ENCODE measurements at places on chromosomes 4 and X. TPM values are rescaled to one million over a fixed set of nuclear protein-coding genes. Genes with fewer than 3 reads are reported as not detected.

DNA sequence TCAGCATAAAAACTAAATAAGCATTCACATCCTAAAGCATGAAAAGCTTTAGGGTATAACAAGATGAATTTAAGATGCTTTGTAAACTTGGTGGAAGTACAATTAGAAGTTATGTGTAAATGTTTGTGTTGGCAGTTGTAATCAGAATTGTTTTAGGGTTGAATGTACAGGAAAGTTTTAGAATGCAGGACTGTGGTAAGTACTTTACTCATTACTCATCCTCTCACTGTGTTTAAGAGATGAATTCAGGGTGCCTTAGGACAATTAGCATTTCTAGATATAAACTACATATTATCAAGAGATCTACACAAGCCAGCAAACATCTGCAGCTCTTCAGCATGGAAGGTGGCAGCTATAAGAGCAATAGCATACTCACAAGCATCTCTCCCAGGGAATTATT, 77.5 kb upstream of the ELOVL6 start:
- no peaks in the 10 kb centered on the region for H3K4me1 ChIP-seq
- no peak overlapping the region for H3K4me3 ChIP-seq
- no peak overlapping the region for H3K27ac ChIP-seq
- H3K27me3 ChIP-seq = no peaks in the 10 kb centered on the region

- H3K4me1 ChIP-seq = no peaks in the 10 kb centered on the region
- no peaks in the 10 kb centered on the region for H3K36me3 ChIP-seq
- no peak overlapping the region for H3K4me3 ChIP-seq
Observed at GRCh38 chr4:186642530-186642929, 81.1 kb downstream of the FAT1 start.

- H3K27ac ChIP-seq = no peak overlapping the region
- no peaks in the 10 kb centered on the region for H3K36me3 ChIP-seq
- H3K4me1 ChIP-seq = no peaks in the 10 kb centered on the region
- no peak for DNase-seq
Observed at GRCh38 chr4:7901311-7901885, 38.3 kb downstream of the AFAP1 start.

DNA sequence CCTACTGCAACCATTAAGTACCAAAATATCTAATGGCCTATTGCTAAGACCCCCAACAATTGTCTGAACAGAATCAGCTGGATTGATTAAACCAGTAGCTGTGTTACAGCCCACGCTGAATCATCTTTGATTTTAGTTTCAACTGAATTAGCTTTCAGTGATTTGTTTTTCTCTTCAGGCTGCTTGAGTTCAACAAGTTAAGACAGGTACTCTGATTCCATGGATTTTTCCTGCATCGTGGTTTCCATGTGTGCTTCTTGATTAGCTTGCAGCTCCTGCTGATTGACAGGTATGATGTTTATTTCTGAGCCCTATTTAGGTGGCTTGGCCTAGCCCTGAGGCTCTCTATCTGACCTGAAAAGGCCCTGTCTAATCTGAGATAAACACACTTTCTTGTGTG, 91.3 kb downstream of the GUCY2F start:
- no peaks in the 10 kb centered on the region for H3K36me3 ChIP-seq
- no peaks in the 10 kb centered on the region for H3K4me1 ChIP-seq
- no peaks in the 10 kb centered on the region for H3K27me3 ChIP-seq
- H3K27ac ChIP-seq = no peak overlapping the region
- no peak overlapping the region for H3K4me3 ChIP-seq

GRCh38 chr4:48024522-48024921, 8.0 kb downstream of the NIPAL1 start:
- no peak overlapping the region for H3K4me3 ChIP-seq
- no peak for DNase-seq
- no peak overlapping the region for H3K27ac ChIP-seq
- peaks cover 23% of the 10 kb centered on the region for H3K4me1 ChIP-seq

DNA sequence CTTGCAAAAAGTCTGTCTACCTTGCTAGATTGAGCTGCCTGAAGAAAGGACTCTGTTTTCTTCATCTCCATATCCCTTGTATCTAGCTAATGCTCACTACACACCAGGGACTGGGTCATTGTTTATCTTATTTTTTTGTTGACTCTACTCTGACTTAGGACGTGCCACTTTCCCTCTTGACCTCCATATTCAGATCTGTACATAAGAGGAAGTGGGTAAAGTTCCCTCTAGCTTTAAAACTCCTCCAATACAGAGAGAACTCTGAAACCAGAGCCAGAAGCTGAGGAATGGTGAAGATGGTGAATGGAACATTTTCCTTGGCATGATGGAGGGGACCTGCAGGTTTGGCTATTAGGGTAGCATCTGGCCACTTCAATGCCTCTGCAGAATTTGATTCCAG, 2026.1 kb upstream of the TENM3 start:
- no peaks in the 10 kb centered on the region for H3K27me3 ChIP-seq
- no peak for DNase-seq
- no peak overlapping the region for H3K27ac ChIP-seq
- no peaks in the 10 kb centered on the region for H3K4me1 ChIP-seq

DNA sequence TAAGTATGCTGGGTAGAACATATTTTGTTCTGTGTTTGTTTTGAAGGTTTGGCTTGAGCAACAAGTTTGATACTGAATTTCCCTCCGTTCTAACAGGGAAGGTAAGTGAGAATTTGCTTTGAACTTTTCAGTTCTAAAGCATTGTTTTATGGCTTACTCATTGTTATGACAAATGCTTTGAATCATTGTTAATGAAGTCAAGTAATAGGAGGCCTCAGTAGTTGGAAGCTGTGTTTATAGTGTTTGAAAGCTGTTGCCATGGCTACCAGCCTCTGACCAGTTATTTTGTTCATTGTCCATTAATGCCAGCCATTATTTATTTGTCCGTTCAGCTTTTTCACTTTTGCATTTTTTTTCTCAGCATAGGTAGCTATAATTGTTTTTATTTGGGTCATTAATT, 14.4 kb downstream of the CHIC1 start:
- no peaks in the 10 kb centered on the region for H3K27me3 ChIP-seq

DNA sequence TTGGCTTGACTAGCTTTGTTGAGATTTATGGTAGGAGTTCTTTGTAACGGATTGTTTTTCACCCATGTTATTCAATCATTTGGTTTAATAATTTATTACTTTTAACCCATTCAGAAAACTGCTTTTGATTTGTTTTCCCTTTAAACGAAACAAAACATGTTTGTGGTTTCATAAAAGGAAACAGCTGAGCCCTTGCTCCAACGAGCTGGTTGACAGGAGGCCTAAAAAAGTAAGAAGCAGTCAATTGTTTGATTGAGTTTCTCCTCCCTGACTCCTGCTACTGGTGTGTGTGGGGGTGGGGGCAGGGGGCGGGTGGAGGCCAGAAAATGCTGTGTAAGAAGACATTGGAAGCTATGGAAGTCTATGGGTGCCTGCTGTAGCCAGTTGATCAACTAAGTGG, 102.8 kb downstream of the CHRDL1 start:
- no peaks in the 10 kb centered on the region for H3K27me3 ChIP-seq
- no peak overlapping the region for H3K4me3 ChIP-seq
- H3K36me3 ChIP-seq = no peaks in the 10 kb centered on the region
- H3K4me1 ChIP-seq = no peaks in the 10 kb centered on the region
- H3K27ac ChIP-seq = no peak overlapping the region
- DNase-seq = no peak

DNA sequence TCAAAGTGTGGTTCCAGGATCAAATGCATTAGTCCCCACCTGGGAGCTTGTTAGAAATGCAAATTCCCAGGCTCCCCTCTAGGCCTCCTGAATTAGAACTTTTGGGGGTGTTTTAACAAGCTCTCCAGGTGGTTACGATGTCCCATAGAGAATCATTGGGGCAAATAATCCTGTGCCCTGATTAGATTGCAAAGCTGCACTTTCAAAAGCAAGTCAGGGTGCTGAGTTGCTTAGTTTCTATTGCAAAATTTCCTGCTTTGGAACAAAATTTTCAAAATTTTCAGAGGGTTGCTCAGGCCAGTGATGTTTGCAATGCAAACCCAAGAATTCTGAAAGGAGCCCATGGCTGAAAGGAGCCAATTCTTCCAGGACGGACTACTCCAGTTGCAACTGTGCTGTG, 71.0 kb downstream of the MGST2 start:
- H3K4me1 ChIP-seq = no peaks in the 10 kb centered on the region
- no peaks in the 10 kb centered on the region for H3K36me3 ChIP-seq
- H3K27me3 ChIP-seq = peaks cover 6% of the 10 kb centered on the region
- H3K27ac ChIP-seq = no peak overlapping the region
- no peak for DNase-seq
- no peak overlapping the region for H3K4me3 ChIP-seq

DNA sequence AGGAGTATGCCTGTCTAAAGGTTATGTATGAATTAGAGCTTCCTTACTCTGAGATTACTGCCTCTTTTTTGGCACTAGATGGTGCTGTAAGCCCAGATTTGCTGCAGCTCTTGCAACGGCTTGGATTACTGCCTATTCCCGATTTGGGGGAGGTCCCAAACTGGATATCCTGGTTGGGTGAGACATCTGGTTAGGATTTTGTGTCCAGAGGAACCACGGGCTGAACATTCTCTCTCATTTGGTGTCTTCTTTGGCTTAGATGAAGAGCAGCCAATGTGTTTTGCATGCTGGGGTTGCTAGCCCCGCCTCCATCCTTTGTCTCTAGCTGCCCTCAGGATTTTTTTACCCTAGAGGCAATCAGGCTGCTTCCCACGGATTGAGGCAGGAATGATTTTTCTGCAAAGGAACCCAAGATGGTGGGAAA, 31.9 kb downstream of the F8A1 start:
- H3K27ac ChIP-seq = no peak overlapping the region
- H3K4me3 ChIP-seq = no peak overlapping the region
- no peaks in the 10 kb centered on the region for H3K27me3 ChIP-seq
- H3K36me3 ChIP-seq = no peaks in the 10 kb centered on the region

DNA sequence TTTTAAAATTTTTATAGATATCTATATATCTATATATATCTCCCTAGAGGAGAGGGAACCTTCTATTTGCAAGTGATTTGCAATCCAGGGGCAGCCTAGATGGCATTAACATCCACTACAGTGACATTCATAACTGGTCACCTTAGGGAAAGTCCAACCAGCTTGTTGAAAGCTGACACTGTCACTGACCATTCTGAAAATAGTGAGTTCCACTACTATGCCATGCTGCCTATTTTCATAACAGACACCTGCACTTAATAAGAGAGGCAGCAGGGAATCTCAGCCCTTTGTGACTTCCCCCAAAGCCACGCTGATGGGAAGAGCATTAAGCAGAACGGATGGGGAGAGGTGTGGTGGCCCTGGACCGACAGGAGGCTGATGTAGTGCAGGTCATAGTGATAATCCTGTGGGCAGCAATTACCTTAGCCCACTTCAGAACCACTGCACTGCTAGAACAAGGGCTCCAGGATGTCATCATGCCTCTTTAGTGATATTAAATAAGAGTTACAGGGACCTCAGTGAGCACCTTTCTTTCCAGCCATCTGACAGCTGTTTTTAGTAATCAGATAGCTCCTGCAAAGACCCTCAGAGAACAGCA, 51.3 kb downstream of the GPRIN3 start:
- no peak overlapping the region for H3K4me3 ChIP-seq
- no peaks in the 10 kb centered on the region for H3K4me1 ChIP-seq
- H3K27me3 ChIP-seq = no peaks in the 10 kb centered on the region
- DNase-seq = no peak
- no peaks in the 10 kb centered on the region for H3K36me3 ChIP-seq
- H3K27ac ChIP-seq = no peak overlapping the region

DNA sequence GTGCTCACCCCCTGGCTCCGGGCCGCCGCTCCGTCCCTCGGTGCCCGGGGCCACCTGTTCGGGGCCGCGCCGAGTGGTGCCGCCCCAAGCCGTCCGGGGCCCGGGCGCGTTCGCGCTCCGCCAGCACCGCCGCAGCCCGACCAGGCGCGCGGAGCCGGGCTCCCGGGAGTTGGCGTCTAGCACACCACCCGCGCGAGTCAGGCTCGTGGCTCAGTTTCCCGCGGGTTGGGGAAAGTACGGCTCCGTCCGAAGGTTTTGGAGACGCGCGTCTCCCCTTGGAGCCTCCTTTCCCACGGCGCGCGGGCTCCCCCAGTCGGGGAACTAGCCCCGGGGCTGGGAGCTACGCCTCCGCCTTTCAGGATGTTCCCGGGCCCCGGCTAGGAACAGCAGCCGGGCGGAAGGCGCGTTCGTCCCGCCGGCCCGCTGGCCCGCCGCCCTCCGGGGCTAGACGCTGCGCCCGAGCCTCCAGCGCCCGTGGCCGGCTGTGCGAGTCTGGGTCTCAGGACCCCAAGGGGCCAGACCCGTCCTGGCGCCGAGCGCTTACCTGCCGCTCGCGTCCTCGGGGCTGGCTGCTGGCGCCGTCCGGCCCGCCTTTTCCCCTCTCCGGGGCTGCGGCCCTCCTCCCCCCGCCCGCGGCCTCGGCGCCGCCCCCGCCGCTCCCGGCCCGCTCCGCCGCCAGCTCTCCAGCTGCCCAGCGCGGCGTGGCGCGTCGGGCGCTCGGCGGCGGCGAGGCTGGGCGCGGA, at the start of gene ADGRG2:
Gene ADGRG2 (minus strand): TSS at position 571 of the 743 bp plus-strand sequence. CDS start 53,634 bp downstream, outside the sequence.
- H3K4me3 ChIP-seq = no peak within 1 kb of the TSS
- no peak for DNase-seq
- no peaks in the 10 kb centered on the region for H3K4me1 ChIP-seq
- H3K27ac ChIP-seq = no peak within 1 kb of the TSS
- peaks cover 2% of the 10 kb centered on the region for H3K27me3 ChIP-seq

- no peaks in the 10 kb centered on the region for H3K4me1 ChIP-seq
- DNase-seq = no peak
- no peak overlapping the region for H3K4me3 ChIP-seq
- no peak overlapping the region for H3K27ac ChIP-seq
Observed at GRCh38 chr4:79874197-79874596, 198.8 kb downstream of the ANTXR2 start.

Gene SORCS2
- not detected for total RNA-seq

Gene PCSK1N
- total RNA-seq = not detected

Gene SPANXA2
- total RNA-seq = not detected

Gene PRRG1
- total RNA-seq = not detected

Gene MAGEA2B
- not detected for total RNA-seq

Gene PLA2G12A
- total RNA-seq = 18.4 TPM

Gene CTAG1A
- not detected for total RNA-seq

Gene HSPA4L
- total RNA-seq = 21.5 TPM
